ENCODE measurements at places on chromosomes 1 and 21.

GRCh38 chr1:1300352-1300739 is 7.4 kb downstream of the ACAP3 start:
- no peak for DNase-seq

GRCh38 chr1:79422726-79423125 is 416.2 kb upstream of the ADGRL4 start:
- DNase-seq: no peak

GRCh38 chr1:172533513-172534151 is 682 bp downstream of the SUCO start:
- DNase-seq: no peak

- DNase-seq: no peak
Observed at GRCh38 chr1:53384796-53385195, 56.9 kb upstream of the LRP8 start.

DNA sequence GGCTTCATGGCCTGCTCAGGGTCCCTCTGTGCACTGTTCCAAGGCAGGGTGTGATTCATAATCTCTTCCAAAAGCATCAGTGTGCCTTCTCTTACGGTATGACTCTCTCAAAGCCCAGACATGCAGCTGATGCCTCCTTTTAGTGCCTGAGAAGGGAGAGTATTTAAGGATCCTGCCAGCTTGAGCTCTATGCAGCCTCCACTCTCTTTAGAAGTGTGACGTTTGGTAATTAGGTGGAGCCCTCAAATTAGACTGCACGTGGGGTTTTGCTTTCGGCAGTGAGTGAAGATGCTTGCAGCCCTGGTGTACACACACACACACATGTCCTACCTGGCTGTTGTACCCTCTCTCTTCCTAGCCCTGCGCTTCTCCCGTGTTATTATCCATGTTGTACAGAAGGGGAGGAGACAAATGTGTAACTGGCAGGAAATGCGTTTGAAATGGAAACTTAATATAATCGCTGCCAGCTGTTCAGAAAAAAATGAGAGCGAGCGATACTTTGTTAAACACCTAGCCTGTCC is 2.6 kb upstream of the C1orf174 start:
- DNase-seq: no peak

DNA sequence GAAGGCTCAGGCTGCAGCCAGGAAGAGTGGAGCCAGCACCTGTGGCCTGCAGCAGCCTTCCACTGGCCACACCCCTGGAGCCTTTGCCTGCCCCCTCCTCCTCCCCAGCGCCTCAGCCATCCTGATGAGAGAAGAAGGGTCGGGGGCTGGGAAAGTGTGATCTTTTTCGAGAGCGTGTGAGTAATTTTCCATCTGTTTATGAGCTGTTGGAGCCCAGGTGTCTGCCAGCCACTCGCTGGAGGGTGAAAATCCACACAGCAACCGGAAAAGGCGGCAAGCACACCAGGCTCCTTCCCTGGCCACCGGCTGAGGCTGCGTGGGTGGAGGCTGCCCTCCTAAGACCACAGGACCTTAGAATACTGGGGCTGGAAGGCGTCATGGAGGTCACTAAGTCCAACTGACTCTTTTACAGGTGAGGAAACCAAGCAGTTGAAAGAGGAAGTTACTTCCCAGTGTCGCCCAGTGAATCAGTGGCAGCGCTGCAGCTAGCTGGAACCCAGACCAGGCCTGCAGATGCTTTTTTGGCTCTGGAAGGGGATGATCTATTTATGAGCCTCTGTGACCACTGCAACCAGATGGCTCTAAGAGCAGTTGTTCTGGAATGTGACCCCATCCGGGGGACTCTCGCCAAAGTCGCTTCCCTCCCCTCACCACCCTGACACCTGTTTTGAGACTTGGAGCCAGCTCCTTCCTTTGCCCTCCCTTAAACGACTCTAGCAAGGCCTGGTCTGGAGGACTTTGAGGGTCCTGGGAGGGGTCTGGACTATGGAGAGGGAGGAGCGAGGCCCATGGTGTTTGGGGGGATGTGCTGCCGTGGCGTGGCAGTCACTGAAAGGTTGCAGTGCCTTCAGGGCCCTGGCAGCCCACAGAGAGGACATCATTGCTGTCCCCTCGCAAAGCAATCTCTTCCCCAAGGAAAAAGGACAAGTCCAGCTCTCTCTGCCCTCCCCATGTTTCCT is 54.5 kb downstream of the LGR6 start:
- no peak for DNase-seq

- no peak for DNase-seq
Observed at GRCh38 chr1:203207751-203208150, 21.2 kb upstream of the CHI3L1 start.

DNA sequence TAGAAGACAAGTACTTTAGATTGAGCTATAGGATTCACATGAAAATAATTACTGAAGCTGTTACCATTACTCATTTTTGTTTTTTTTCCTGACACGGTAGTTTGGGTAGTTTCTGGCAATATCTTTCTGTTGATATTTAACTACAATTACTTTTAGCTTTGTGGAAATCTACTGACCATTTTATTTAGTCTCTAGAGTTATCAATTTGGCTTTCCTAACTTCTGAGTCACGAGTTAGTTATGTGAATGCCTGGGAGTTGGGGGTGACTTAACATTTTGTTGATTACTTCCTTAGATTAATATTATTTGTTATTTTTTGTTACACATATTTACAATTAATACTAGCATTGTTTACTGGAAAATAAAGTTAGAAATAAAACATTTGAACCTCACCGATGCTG is 160.6 kb downstream of the HMCN1 start:
- no peak for DNase-seq

GRCh38 chr1:186658999-186659398 is 21.2 kb downstream of the PTGS2 start:
- no peak for DNase-seq

- DNase-seq: peak; percentile 44
Observed at GRCh38 chr1:6148497-6149241, 31.5 kb downstream of the CHD5 start.

GRCh38 chr1:243667591-243667990 is 182.5 kb downstream of the AKT3 start:
- DNase-seq: no peak

GRCh38 chr1:99348397-99349132 is 84.3 kb downstream of the PLPPR4 start:
- no peak for DNase-seq

GRCh38 chr1:161198194-161198896 is 509 bp downstream of the ADAMTS4 start:
- DNase-seq: no peak

DNA sequence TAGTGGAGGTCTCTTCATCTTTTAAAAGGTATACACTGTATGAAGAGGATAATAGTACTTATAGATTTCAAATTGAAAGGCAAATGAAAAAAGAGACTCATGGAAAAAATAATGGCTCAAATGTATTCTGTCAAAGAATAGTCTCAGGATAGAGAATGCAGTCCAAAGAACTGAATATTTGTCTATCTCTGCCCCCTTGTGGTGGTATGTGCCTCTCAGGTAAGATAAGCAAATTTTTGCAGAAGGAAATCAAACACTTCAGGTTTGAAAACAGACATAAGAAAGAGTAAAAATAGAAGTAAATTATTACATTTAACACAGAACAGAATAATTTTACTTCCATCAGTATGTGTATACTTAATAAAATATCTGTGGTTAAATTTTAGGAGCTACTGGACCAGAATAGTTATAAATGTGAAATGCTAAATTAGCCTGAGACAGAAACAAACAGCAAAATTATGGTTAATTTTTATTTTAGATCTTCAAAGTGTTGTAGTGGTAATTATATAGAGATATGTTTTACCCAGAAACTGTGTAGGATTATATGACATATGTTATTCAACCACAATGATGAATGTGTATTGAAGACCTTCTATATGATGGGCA is 164.4 kb upstream of the PALMD start:
- DNase-seq: no peak
